ENCODE measurements at places on chromosomes 12 and 14.

GRCh38 chr12:114500775-114501473 lies 95.0 kb upstream of the TBX5 start:
- no peak for DNase-seq

- no peak for DNase-seq
Observed at GRCh38 chr12:13559318-13559978, 362.9 kb downstream of the EMP1 start.

- no peak for DNase-seq
Observed at GRCh38 chr14:29273513-29273912, 506.9 kb downstream of the FOXG1 start.

DNA sequence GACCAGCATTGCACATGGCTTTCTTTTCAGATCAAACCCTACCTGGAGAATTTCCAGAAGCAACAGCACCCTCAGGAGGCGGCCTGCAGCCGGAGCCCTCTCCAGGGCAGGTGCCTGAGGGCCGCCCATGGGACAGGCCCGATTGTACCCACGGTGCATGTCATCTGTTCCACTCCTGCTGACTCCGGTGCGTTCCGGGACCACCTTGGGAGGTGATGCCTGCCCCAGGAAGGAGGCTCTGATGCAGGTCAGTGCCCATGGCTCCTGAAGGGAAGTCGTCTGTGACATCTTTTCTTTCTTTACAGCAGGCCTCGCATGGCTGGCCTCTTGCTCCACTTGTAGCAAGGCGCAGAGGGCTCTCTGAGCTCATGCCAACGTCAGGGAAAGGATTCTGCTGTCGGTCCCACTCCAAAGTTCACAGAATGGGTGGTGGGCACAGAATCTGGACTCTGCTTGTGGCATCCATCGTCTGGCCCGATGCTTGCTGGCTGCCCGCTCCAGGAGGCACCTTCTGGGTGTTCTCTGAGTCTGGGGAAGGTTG lies 160.7 kb upstream of the RTL1 start:
- DNase-seq, result no peak

DNA sequence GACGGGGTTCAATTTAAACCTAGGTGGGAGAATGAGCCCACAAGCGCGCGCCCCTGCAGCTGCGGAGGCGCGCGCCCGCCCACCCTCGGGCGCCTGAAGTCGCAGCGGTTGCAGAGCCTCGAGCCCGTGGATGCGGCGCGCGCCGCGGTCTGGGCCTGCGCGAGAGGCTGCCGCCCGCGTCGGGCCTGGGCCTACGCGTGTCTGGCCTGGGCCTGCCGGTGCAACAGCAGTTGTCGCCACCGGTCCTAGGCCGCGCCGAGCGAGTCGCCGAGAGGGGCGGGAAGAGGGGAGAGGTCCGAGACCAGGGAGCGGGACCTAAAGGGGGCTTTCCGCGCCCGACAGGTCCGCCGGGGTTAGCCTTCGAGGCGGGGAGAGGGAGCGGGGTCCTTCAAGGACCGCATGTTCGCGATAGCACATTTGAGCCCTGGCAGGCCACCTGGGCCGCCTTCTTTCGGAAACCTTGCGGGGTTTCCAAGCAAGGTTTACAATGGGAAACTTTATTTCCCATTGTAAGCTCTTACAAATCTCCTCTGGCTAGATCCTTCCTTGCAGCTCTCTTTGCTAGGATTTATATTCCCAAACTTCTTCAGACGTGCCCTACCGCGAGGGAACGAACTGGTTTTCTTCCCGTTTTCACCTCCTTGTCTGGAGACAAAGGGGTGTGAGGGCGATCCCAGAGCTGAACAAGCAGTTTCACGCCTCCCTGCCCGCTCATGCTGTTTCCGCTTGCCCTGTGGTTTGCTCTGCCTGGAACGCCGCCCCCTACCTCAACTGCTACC lies 6.8 kb downstream of the SIX6 start:
- DNase-seq, result no peak
